Activated CD4-positive, alpha-beta T cell treated with anti-CD3 and anti-CD28 coated beads for 36 hours (primary cell): ENCODE measurements at places on chromosomes 12 and 14.

DNA sequence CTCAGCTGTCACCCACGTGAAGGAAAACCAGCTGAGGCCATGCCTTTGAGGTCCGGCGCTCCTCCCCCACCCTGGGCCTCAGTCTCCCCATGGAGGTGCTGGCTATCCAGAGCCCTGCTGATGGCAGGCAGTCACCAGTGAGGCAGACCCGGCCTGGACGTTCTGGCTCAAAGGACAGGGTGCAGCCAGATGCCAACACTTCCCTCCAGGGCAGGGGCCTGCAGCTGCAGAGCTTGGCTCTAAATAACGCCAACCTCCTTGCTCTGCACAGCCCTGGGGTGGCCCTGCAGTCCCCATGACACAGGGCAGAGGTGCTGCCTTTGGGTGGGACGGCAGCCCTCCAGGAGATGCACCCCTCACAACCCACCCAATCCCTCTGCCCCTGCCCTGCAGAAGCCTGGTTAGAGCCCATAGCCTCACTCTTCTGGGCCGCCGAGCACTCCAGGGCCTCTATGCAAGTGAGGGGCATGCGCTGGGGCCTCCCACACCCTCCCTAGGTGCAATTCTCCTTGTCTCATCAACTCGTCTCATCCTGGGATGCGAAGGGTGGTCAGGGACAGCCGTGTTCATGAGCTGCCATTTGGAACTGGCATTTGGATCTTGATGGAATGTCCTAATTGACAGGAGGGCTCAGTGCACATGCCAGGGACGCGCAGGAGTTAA, 30.4 kb downstream of the CCDC85C start:
- no peak overlapping the region for H3K4me3 ChIP-seq
- no peaks in the 10 kb centered on the region for H3K36me3 ChIP-seq
- DNase-seq = no peak

DNA sequence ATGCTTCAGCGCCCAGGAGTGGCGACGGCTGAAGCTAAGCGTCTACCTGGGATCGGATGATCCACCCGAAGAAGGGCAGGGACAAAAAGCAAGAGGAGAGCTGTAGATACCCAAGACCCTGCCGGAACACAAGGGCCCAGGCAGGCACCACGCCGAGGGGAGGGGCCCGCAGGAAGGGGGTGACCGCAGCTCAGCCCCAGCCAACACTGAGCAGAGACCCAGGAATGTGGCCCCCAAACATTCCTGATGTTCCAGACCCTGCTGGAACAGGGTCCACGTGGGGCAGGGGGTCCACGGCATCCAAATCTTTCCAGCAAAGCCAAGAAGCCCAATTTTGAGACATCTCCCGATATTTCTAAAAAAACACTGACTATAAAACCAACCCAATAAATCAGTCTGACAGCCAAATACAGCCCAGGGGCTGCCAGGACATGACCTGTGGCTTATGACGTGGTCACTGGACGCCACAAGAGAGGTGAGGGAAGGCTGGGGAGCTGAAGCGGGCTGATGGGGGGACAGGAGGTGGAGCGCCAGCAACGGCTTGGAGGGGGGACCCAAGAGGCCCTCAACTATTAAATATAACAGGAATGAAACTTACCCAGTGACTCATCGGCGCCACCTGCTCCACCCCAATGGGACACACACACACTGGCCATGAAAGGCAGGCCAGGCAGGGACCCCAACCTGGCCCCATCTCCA, 58.9 kb downstream of the NCOR2 start:
- H3K4me3 ChIP-seq = no peak overlapping the region
- DNase-seq = peak; percentile 25
- no peaks in the 10 kb centered on the region for H3K36me3 ChIP-seq
- H3K4me1 ChIP-seq = peaks cover 27% of the 10 kb centered on the region
- no peaks in the 10 kb centered on the region for H3K27me3 ChIP-seq
- no peak overlapping the region for H3K27ac ChIP-seq

GRCh38 chr14:64026600-64026999, 173.8 kb downstream of the SYNE2 start:
- no peaks in the 10 kb centered on the region for H3K4me1 ChIP-seq
- H3K27me3 ChIP-seq = no peaks in the 10 kb centered on the region
- H3K4me3 ChIP-seq = no peak overlapping the region

DNA sequence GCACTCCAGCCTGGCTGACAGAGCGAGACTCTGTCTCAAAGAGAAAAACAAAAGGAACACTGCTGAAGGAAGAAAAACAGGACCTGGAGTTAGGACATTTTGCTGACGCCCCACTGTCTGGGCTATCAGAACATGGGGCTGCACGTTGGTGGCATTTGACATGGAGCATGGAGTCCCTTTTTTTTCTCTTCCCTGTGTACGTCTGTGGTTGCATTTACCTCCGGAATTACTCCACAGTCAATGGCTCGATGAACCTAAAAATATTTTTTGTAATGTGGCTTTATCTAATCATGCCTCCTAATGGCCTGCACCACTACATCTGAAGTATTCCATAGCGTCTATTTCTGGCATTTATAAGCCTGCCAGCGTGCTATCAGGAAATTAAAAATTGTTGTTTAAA, 30.7 kb downstream of the TESC start:
- H3K36me3 ChIP-seq = no peaks in the 10 kb centered on the region
- H3K27ac ChIP-seq = no peak overlapping the region
- H3K4me1 ChIP-seq = peaks cover 10% of the 10 kb centered on the region
- DNase-seq = no peak
- no peak overlapping the region for H3K4me3 ChIP-seq

DNA sequence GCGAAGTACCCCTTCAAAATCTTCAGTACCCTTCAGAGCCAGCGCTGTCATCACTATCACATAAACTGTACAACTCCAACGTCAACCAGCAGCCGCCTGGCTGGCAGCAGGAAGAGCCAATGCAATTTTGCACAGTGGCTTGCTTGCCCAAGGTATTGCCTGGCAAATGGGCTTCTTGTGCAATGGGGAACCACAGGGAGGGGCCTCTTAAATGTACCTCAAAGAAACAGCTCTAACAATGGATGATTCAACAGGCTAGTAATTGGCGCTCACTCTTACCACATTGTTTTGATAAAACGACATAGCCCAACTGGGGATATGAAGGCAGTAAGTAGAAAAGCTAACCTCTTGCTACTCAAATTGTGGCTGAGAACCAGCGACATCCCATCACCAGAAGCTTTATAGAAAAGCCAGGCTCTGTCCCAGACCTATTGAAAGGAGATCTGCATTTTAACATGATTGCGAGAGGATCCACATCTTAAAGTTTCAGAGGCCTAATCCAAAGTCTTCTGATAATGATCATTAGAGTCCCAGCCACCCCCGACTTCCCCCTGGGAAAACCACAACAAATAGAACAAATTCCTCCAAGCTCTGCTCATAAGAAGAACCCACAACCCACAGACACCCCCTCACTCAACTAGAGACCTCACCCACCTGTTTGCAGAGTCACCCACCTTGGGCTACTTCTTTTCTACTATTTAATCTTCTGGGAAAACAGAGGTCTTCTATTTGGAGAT, 125.3 kb upstream of the HIF1A start:
- H3K36me3 ChIP-seq = no peaks in the 10 kb centered on the region
- H3K4me1 ChIP-seq = peaks cover 77% of the 10 kb centered on the region
- peaks cover 3% of the 10 kb centered on the region for H3K27me3 ChIP-seq
- peak overlapping the region; percentile 85 for H3K27ac ChIP-seq

DNA sequence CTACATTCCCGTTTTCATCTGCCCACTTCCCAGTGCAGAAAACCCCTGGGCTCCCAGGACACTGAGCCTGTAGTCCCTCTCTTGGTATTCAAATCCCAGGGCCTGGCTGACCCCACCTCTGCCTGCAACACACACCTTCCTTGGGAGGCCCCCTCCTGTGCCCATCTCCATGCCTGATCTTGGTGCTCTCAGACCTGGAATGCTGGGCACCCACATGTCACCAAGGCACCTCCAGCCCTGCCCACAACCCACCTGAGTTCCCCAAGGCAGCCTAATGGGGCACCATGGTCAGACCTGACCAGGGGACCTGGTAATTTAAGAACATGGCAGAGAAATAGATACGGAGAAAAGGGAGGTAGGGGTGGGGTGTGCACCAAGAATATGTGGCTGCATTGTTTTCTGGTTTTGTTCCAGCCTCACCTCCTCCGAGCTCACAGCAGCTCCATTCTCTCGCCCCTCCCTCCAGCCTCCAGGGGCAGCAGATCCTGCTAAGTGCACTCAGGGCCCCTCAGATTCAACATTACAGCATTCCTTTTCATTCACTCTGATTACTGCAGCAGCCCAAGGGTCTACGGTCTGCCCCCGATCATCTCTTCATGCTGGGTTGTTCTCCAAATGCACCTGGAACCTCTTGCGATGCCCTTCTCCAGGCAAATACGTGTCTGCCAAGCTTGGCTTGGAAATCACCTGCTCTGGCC, 9.2 kb upstream of the HSP90AA1 start:
- DNase-seq = peak; percentile 38
- peaks cover 22% of the 10 kb centered on the region for H3K4me1 ChIP-seq
- H3K36me3 ChIP-seq = no peaks in the 10 kb centered on the region

DNA sequence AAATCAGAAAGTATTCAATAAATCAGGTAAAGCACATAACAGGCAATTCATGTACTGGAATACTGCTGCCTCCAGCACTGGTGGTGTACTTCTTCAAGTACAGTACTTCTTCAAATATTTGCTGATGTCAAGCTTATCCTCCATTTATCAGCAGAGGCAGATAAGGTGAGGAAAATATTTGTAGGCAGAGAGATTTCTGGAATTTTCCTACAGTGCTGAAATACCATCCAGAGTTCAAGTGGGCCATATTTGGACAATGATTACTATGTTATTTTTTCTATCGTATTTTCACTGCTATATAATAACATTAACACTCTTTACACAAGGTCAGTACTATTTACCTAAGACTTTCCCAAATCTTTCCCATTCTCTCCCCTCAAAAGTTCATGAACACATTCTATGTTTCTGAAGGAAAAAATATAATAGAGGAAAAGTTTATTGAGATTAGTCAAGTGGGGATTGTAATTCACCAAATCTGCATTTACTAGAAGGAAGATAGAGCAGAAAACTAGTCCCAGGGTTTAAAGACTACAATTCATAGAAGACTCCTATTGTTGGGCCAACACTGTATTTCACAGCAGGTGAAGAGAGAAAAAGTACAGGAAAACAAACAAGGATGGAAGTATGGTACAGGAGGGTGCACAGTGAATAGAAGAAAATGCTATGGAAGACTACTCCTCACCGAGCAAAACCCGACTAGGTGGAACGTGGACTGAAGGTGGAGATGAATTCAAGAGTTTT, 141.1 kb downstream of the PAWR start:
- no peak for DNase-seq
- H3K4me3 ChIP-seq = no peak overlapping the region
- H3K27ac ChIP-seq = no peak overlapping the region
- no peaks in the 10 kb centered on the region for H3K4me1 ChIP-seq

DNA sequence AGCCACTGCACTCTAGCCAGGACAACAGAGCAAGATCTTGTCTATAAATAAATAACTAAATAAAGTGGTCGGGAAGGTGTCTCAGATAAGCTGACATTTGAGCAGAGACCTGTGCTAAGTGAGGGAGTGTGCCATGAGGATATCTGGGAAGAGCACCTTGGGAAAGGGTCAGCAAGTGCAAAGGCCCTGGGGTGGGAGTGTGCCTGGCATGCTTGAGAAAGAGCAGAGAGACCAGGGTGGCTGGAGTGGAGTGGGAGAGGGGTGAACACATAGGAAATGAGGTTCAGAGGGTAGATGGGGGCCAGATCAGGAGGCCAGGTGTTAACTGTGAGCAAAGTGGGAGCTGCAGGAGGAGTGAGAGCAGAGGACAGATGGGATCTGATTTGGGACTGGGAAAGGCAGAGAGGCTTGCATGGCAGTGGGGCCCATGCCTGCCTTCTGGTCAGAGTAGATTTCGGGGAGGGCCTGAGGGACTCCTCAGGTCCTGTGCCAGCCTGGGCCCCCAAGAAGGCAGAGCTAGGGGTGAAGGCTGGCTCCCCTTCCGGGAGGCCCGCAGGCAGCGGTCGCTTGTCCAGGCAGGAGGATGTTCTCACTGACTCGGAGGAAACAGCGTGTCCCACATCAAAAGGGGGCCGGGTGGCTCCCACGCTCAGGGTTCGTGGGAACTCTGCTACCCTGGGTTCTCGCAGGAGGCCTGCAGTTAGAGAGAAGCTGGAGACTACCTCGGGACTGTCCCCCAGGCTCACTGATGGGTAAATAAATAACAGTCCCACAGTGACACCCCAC, 32.6 kb downstream of the DTX1 start:
- peaks cover 7% of the 10 kb centered on the region for H3K36me3 ChIP-seq
- H3K4me3 ChIP-seq = peak overlapping the region; percentile 67

GRCh38 chr14:45198551-45198950, 54.5 kb downstream of the MIS18BP1 start:
- H3K27me3 ChIP-seq = no peaks in the 10 kb centered on the region
- no peak overlapping the region for H3K4me3 ChIP-seq
- H3K36me3 ChIP-seq = peaks cover 17% of the 10 kb centered on the region
- H3K4me1 ChIP-seq = peaks cover 21% of the 10 kb centered on the region

- H3K36me3 ChIP-seq = no peaks in the 10 kb centered on the region
- no peak overlapping the region for H3K4me3 ChIP-seq
- no peak overlapping the region for H3K27ac ChIP-seq
- no peaks in the 10 kb centered on the region for H3K4me1 ChIP-seq
- DNase-seq = peak; percentile 11
- no peaks in the 10 kb centered on the region for H3K27me3 ChIP-seq
Measured at GRCh38 chr14:28831126-28831525, 64.5 kb downstream of the FOXG1 start.

DNA sequence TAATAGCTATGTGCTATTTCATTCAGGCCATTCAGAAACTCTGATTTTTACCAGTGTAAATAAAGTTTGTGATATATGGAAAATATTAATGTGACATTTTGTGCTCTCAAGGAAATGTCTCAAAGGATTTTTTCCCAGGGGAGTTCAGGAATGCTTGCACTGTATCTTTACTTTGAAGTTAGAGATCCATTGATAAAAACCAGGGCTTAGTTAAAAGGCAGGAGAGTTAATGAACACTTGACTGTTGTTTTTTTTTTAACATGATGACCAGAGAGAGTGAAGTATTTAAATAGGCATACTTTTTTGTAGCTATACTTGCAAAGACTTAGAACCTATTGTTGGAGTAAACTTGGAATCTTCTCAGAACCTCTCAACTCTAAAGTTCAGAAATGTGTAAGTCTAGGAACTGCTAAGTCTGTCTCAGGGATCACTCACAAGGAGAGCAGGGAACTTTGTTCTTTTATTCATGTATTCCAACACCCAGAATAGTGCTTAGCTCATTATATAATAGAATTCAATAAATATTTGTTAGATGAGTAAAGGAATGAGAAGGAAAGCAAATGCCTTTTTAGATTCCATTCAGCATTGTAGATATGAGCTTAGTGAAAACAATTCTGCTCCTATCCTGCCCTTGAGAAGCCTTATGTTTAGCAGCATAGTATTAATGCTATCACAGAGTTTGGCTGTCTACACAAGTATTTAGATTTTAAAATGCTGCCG, 117.5 kb downstream of the DAAM1 start:
- no peaks in the 10 kb centered on the region for H3K27me3 ChIP-seq
- peaks cover 7% of the 10 kb centered on the region for H3K4me1 ChIP-seq
- no peaks in the 10 kb centered on the region for H3K36me3 ChIP-seq

DNA sequence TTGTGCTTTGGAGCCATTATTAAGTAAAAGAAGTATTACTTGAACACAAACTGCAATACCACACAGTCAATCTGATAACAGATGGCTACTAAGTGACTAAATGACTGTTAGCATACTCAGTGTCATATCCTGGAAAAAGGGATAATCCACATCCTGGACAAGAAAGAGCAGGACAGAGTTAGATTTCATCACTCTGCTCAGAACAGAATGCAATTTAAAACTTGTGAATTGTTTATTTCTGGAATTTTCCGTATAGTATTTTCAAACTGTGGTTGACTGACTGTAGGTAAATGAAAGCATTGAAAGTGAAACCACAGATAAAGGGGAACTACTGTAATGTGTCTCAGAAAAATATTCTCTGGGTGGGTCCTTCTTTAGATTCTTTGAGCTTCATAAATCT, 458.8 kb downstream of the TMEM117 start:
- no peak overlapping the region for H3K27ac ChIP-seq
- peaks cover 4% of the 10 kb centered on the region for H3K36me3 ChIP-seq
- H3K27me3 ChIP-seq = no peaks in the 10 kb centered on the region
- no peak overlapping the region for H3K4me3 ChIP-seq
- no peak for DNase-seq
